ENCODE measurements at places on chromosomes 12 and 14. TPM values are rescaled to one million over a fixed set of nuclear protein-coding genes. Genes with fewer than 3 reads are reported as not detected.

DNA sequence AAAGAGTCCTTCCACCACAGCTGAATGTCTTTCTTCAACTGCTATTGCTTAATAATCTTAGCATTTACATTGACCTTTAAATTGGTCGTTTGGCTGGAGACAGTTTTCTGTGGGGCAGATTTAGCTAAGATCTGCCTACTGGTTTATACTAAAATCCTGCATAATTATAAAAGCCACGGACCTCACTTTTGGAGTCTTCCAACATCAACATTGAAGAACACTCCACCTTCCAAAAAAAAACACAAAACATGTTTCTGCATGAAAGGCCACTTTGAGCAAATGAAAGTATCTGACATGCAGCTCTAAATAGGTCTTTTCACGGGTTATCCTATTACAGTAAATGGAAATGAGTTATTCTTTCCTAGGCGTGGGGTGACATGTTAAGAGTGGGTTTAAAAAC lies 57.0 kb upstream of the KRR1 start:
- H3K27me3 ChIP-seq, result peaks cover 8% of the 10 kb centered on the region
- no peak overlapping the region for H3K4me3 ChIP-seq
- H3K36me3 ChIP-seq, result no peaks in the 10 kb centered on the region
- no peak for DNase-seq

DNA sequence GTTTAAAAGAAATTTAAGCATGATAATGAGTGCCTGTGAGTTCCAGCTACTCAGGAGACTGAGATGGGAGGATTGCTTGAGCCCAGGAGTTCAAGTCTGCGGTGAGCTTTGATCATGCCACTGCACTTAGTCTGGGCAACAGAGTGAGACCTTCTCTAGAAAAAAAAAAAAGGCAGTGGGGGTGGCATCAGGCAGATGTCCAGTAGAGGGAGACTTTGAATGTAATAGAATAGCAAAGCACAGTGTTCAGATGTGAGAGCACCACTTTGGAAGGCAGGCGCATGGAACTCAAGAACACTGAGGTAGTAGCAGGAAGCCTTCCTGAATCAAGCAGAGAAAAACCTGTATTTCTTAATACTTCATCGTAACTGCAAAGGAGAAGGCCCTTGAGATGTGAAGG lies 394.5 kb upstream of the GARIN6 start:
- no peaks in the 10 kb centered on the region for H3K4me1 ChIP-seq
- no peak overlapping the region for H3K4me3 ChIP-seq
- H3K27me3 ChIP-seq, result no peaks in the 10 kb centered on the region
- H3K36me3 ChIP-seq, result no peaks in the 10 kb centered on the region
- no peak overlapping the region for H3K27ac ChIP-seq

DNA sequence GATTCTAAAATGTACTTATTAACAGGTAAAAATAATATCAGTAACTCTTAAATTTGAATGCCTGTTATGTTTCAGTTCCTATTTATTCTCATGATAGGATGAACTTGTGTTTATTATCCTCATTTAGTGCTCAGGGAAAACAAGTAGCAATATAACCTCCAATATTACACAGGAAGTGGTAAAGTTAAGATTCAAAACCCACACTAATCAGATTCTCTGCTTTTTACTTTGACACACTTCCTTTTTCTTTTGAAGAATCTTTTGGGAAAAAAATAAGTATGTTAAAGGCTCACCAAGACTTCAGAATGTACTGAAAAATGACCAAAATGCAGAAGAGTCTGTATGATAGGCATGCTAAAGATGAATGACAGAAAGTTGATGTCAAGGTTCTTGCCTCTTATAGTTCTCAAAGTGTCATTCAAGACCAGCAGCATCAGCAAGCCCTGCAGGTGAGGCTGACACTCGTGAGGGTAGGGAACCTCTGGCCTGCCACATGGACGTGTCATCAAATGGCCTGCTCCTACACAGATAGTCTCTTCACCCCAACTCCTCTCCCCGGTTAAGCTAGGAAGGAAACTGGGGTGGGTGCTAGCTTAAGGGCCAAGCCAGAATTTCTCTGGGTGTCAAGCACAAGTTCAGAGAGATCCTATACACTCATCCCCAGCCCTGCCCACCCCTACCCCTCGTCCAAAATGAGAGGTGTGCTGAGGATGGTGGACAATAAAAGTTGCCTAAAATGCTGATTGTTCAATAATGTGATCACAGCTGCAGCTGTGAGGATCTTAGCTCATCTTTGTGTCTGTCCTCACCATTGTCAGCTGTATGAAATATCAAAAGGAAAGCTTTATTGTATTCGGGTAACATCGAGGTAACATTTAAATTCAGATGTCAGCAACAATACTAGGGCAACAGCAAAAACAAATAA lies 6.3 kb downstream of the TBPL2 start:
- H3K4me3 ChIP-seq, result no peak overlapping the region
- no peaks in the 10 kb centered on the region for H3K36me3 ChIP-seq
- peak; percentile 36 for DNase-seq
- peak overlapping the region; percentile 34 for H3K27ac ChIP-seq
- no peaks in the 10 kb centered on the region for H3K27me3 ChIP-seq

CABP1 gene
- total RNA-seq, result 0.24 TPM

- DNase-seq, result peak; percentile 16
- H3K4me1 ChIP-seq, result peaks cover 6% of the 10 kb centered on the region
- H3K36me3 ChIP-seq, result peaks cover 7% of the 10 kb centered on the region
- H3K4me3 ChIP-seq, result no peak overlapping the region
- H3K27me3 ChIP-seq, result no peaks in the 10 kb centered on the region
Observed at GRCh38 chr12:101772012-101772775, 32.9 kb upstream of the SYCP3 start.

GNG2 gene
- total RNA-seq, result 146 TPM

DNA sequence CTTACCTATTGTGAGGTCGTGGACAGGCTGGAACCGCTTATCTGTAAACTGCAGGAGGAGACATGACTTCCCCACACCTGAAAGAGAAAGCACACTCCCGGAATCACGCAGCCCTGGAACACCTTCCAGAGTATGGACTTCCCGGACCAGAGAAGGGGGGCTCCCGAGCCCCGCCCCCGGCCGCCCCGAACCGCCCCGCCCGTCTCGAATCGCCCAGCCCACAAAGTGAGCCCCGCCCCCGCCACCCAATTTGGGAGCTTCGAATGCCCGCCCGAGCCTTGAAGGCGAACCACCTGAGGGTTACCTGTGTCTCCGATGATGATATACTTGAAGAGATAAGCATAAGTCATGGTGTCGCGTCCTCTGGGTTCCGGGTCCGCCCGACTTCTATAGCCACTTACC lies 235 bp downstream of the RAB2B start:
- peak overlapping the region; percentile 99 for H3K4me3 ChIP-seq

SERPINA9 gene
- total RNA-seq, result not detected

GRCh38 chr12:65126482-65126881 lies 5.4 kb upstream of the WIF1 start:
- H3K4me3 ChIP-seq, result no peak overlapping the region
- peaks cover 24% of the 10 kb centered on the region for H3K27me3 ChIP-seq
- no peak overlapping the region for H3K27ac ChIP-seq
- DNase-seq, result no peak
- no peaks in the 10 kb centered on the region for H3K4me1 ChIP-seq

GABARAPL1 gene
- total RNA-seq, result 8.9 TPM

DNA sequence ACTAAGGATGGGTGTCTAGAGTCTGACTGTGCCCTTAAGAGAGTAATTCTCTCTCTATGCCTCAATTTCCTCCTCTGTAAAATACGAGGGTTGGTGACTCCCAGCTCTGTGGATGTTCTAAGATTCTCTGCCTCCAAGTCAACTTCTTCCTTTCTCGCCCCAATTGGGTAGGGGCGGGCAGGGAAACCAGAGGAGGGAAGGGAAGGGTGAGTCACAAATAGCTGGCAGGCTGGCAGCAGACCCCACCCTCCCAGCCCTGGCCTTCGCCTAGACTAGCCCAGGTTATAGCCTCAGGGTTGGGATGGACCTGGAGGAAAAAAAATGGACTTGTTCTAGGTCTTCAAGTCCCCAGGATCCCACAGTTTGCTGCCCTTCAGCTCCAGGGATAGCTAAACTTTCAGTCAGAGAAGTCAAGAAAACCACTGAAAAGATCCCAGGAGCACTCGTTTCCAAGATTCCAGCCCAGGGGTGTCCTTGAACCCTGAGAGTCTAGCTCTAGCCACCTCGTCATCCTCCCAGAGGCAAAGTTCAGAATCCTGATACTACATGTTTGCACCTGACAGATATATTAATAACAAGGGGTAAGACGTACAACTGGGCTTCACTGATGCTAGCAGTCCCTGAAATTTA lies 2.3 kb downstream of the DGKA start:
- peak overlapping the region; percentile 98 for H3K27ac ChIP-seq
- peak; percentile 50 for DNase-seq
- H3K4me3 ChIP-seq, result peak overlapping the region; percentile 96
- H3K36me3 ChIP-seq, result peaks cover 61% of the 10 kb centered on the region
- no peaks in the 10 kb centered on the region for H3K27me3 ChIP-seq
- peaks cover 68% of the 10 kb centered on the region for H3K4me1 ChIP-seq

GRCh38 chr14:89219051-89219450 lies 198.0 kb downstream of the FOXN3 start:
- H3K4me3 ChIP-seq, result no peak overlapping the region
- peaks cover 3% of the 10 kb centered on the region for H3K36me3 ChIP-seq

- peaks cover 21% of the 10 kb centered on the region for H3K4me1 ChIP-seq
- no peaks in the 10 kb centered on the region for H3K36me3 ChIP-seq
- peak; percentile 90 for DNase-seq
- H3K27me3 ChIP-seq, result peaks cover 12% of the 10 kb centered on the region
Observed at GRCh38 chr14:106372870-106373652, 846.7 kb downstream of the TMEM121 start.

GRCh38 chr14:90970167-90970600 lies 90.3 kb downstream of the RPS6KA5 start:
- peaks cover 50% of the 10 kb centered on the region for H3K4me1 ChIP-seq
- DNase-seq, result no peak
- H3K4me3 ChIP-seq, result peak overlapping the region; percentile 48

- peaks cover 2% of the 10 kb centered on the region for H3K27me3 ChIP-seq
- DNase-seq, result no peak
- H3K4me1 ChIP-seq, result no peaks in the 10 kb centered on the region
- H3K36me3 ChIP-seq, result no peaks in the 10 kb centered on the region
- no peak overlapping the region for H3K27ac ChIP-seq
- H3K4me3 ChIP-seq, result no peak overlapping the region
Observed at GRCh38 chr12:108282676-108283075, 56.4 kb downstream of the CMKLR1 start.

Data from activated CD4-positive, alpha-beta memory T cell treated with anti-CD3 and anti-CD28 coated beads for 36 hours (primary cell).